ENCODE measurements at places on chromosomes 16 and 17.

DNA sequence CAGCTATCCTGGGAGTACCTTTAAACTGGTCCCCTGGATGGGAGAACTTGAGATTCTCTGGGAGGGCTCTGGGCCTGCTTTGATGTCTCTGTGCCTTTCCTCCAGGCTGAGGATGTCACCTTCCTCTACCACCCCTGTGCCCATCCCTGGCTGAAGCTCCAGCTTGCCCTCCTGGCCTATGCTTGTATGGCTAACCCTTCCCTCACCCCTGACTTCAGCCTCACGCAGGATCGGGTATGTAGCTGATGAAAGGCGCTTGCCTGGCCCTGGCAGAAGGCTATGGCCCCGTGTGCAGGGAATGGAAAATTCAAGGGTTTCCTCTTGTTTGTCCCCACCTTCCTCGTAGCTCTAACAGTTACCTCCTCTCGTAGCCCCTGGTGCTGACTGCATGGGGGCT is 3.0 kb downstream of the TP53I13 start:
- no peak for DNase-seq

DNA sequence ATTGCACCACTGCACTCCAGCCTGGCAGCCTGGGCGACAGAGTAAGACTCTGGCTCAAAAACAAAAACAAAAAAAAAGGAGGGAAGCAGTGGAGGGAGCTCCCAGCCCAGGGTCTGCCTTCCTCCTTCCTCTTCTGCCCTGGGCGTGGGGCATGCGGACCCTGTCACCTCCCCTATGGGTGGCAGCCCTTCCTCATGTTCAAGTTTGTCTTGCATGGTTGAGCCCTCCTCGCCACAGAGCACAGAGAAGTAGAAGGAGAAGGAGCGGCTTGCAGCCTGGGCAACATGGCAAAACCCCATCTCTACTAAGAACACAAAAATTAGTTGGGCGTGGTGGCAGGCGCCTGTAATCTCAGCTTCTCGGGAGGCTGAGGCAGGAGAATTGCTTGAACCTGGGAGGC is 21.4 kb upstream of the TIMP2 start:
- no peak for DNase-seq

DNA sequence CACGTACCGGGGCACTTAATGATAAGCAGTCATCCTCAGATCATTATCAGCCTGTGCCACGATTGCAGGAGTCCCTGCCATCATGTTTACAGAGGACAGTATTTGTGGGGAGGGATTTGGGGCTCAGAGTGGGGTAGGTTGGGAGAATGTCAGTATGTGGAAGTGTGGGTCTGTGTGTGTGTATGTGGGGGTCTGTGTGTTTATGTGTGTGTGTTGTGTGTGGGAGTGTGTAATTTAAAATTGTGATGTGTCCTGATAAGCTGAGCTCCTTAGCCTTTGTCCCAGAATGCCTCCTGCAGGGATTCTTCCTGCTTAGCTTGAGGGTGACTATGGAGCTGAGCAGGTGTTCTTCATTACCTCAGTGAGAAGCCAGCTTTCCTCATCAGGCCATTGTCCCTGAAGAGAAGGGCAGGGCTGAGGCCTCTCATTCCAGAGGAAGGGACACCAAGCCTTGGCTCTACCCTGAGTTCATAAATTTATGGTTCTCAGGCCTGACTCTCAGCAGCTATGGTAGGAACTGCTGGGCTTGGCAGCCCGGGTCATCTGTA is 13.5 kb upstream of the EFCAB13 start:
- DNase-seq = no peak

DNA sequence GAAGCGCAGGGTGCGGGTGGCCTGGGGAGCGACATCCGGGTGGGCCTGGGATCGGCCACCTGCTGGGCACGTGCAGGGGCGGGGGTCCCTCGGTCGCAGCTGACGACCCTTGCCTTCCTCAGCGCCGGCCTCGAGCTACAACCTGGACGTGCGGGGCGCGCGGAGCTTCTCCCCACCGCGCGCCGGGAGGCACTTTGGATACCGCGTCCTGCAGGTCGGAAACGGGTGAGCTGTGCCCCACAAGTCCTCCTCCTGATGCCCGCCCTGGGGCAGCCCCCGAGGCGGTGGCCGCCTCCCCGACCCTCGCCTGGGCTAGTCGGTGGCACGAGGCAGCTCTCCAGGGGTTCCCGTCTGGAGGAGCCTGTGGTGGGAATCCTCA is 1.5 kb downstream of the ITGAL start:
- no peak for DNase-seq

DNA sequence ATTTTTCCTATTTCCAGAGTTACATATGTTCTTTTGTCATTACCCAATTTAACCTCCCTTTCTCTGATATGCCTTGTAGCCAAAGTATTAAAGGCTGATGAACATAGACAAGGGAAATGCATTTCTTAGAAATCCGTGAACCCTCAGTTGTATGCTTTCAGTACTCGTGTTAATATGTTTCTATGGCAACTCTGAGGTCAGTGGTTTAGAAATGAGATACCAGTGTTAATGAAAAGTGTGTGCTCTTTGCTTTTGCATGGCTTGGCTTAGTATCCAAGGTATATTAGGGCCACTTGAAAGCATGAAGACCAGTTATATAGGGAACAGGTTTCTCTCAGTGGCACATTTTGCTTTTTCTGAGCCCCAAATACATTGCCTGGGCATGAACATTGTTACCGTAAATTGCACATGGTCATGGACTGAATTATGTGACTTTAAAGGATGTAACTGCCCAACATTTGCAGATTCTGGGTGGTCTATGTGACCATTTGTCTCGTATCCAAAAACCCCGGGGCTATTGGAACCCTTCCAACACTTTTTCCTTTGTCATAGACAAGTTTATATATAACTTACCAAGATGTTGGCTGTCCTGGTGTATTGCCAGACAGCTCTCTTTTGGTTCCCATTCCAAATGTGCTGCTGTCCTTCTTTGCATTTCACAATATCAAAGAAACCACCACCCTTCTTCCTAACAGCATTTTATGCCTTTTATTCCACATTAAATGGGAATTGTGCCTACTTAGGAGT is 17.5 kb downstream of the ABHD15 start:
- DNase-seq = no peak

DNA sequence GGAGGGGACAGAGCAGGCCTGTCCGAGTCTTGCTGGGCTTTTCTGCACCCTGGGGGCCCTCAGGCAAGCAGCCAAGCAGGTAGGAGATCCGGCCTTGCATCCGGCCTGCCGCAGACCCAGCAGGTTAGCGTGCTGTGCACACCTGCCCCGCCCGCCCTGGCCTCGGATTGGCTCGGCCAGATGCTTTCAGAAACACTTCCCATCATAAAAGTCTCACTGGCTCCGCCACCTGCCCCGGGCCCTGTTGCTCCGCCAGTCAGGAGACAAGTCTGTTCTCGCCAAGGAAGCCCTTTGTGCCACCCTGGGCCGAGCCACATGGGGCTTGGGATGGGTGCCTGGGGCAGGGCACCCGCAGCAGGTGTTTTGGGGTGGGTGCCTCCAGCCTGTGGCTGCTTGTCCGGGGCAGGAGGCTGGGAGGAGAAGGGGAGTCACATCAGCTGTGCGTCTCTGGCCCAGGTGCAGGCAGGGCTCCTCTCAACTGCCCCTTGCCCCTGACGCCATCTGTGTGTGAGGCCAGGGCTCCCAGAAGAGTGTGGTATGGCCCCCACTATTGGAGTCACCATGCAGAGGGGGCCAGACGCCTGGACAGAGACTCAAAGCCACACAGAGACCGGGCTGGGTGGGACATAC is 228.2 kb upstream of the GSE1 start:
- no peak for DNase-seq

DNA sequence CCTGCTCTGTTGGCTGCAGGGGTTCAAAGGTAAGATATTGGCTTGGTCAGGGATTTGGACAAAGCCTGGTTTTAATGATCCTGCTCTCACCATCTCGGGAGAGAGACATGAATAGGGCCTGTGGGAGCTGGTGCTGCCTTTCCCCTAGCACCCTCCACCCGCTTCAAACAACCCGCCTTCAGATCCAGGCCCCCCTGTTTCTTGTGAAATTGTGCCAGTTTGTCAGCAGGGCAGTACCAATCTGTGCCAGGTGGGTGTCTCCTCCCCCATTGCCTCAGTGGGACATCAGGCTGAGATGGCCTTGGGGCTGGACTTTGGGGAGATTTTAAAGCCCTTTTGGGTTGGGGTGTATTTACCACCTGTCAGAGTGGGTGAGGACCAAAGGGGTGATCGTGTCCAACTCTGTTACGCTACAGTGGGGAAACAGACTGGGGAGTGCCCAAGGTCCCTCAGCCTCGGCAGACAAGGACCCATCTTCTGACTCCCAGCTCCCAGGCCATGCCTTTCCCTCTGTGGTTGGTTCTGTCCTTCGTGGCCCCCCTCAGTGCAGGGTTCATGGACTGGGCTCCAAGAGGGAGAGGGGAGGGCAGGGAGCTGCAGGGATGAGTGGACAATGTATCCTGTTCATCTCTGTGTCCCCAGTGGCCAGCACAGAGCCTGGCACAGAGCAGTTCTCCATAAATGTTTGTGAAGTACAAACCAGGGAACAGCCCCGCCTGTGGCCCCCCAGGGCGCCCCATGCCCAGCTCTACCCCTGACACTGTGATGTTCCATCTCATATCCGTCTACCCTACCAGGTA is 3.3 kb downstream of the ARHGAP23 start:
- DNase-seq = no peak

DNA sequence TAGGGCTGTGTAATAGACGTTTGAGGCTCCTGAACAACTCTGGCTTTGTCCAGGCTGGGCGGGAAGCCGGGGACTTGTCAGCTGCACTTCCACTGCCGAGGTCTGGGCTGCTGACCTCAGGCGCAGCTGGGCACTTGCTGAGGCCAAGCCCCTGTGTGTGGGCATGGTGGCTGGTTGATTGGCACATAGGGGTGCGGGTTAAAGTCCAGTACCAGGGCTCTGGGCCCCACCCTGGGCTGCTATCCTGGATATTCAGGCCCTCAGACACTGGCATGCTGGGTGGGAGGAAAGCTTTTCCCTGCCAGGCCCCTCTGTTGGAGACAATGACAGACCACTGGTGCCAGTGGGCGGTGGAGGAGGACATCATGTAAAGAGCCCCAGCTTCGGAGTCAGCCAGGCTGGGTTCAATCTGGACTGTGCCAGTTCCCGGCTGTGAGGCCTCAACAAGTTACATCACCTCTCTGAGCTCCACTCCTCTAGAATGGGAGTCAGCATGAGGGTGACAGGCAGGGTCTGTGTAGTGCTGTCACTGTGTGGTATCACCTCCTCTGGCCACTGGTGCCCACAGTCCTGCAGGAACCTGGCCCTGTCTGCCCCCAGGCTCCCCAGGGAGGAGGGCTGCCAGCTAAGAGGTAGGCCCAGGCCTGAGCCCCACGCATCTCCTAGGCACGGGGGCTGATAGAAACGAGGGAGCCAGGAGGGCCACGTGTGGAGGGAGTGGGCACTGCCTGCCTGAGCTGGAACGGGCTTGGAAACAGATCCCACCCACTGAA is 42.5 kb downstream of the PSME3IP1 start:
- DNase-seq = no peak

DNA sequence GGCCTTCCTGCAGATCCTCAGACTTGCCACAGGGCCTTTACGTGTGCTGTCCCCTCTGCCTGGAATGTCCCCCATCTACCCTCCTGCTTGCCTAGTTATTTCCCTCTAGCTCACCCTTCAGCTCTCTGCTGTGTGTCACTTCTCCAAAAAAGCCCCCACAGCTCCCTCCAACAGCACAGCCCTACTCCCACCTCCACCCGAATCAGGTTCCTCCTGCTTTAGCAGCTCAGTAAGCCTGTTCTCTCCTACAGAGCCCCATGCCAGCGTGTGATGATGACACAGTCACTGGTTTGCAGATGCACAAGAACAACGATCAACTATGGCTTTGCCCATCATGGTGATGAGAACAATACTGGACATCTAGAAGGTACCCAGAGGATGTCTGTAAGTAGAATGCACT is 7.1 kb upstream of the SAMD14 start:
- DNase-seq = no peak

DNA sequence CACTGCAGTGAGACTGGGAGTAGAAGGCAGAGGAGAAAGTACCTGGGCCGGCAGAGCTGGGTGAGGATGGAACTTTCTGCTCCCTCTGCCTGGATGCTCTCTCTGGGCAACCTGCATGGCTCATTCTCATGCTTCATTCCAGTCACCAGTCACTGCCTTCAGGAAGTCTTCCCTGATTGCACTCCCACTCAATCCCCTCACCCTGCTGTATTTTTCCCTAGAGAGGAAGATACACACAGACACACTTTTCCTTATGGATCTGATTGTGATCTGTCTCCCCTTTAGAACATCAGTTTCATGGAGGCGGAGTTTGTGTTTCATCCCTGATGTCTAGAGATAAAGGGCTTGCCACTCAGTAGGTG is 44.9 kb downstream of the MEAK7 start:
- DNase-seq = no peak

- DNase-seq = no peak
Observed at GRCh38 chr16:1871974-1872635, at the start of gene MEIOB. Gene MEIOB, minus strand, starts transcription at chr16:1872164. Its CDS starts 3,989 bp downstream, at chr16:1868175.

DNA sequence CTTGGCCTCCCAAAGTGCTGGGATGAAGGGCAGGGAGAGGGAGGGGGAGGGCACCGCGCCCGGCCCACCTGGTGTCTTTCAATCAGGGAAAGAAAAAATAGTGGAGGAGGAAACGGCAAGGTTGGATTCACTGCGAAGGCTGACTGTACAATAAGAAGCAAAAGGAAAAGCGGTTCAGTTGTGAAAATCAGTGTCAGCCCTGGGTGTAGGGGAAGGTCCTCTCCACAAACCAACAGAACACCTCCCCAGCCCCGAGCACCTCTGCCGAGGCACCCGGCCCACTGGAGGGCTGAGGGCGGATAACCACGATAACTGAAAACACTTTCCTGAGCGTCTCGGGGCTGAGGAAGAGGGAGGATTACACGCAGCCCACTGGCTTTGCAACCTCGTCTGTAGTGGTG is 1.4 kb upstream of the SPG7 start:
- DNase-seq = no peak

DNA sequence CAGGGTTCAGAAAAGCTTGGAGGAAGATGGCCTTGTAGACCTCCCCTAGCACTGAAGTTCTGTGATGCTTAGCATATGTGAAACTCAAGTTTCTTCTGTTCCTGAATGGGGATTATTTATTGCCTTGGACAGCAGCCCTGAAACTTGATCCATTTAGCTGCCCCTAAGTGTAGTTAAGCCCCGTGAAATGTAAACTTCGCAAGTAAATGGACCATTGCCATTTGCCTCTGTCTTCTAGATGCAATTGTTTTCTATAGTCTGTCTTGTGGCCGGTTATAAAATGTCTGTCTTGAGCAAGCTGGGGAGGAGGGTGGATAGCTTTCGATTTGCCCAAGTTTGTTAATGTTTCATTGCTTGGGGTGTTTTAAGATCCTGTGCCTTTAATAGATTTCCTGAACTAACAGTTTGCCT is 261.8 kb downstream of the CDH13 start:
- DNase-seq = no peak

GRCh38 chr17:18371455-18371854 is 6.1 kb upstream of the EVPLL start:
- no peak for DNase-seq

GRCh38 chr17:74354123-74354522 is 7.5 kb downstream of the BTBD17 start:
- DNase-seq = no peak
